ENCODE measurements at places on chromosomes 1 and 21.

GRCh38 chr1:229454056-229454455 lies 20.2 kb upstream of the ACTA1 start:
- DNase-seq = no peak

DNA sequence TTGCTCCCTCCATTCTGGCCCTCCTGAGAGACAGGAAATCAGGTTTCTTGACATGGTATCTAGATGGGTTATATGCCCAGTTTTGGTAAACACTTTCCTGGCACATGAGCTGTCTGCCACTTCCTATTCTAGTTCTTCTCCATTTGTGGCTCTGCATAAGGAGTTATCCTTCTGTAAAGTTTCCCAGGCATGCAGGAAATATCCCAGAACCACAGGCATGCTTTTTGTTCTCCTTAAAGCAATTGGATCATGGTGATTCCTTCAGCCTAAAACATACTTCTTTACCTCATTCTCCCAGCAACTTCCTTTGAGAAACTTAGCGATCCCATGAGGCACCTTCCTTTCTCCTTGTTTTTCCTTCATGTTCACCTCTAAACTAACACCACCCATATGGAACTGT lies 199.8 kb downstream of the CRB1 start:
- DNase-seq = no peak

DNA sequence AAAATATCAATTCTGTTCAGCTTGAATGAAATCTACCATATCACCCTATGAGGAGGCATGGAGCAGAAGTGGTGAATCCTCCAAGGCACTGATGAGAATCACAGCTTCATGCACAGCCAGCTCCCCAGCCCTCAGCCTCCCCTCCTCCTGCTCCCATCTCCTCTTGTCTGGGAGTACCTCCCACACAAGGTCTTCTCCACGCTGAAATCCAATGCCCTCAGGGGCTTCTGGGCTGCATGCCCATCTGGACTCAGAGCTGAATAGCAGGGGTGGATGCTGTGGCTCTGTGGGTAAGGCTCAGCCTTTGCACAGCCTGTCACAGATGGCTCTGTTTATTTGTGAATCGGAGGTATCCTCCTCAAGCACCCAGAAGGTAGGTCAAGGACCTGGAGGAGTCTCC lies 48.6 kb downstream of the KCNC4 start:
- no peak for DNase-seq

DNA sequence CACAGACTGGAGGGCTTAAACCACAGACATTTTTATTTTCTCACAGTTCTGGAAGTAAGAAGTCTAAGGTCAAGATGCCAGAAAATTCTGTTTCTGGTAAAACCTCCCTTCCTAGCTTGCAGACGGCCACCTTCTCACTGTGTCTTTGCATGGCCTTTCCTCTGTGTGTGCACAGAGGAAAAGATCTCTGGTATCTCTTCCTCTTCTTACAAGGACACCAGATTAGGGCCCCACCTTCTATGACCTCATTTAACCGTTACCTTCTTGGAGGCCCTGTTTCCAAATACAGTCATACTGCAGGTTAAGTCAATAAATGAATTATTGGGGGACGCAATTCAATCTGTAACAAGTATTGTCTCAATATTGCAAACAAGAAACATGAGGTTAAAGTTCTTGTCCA lies 63.0 kb upstream of the PRDX6 start:
- DNase-seq = no peak

DNA sequence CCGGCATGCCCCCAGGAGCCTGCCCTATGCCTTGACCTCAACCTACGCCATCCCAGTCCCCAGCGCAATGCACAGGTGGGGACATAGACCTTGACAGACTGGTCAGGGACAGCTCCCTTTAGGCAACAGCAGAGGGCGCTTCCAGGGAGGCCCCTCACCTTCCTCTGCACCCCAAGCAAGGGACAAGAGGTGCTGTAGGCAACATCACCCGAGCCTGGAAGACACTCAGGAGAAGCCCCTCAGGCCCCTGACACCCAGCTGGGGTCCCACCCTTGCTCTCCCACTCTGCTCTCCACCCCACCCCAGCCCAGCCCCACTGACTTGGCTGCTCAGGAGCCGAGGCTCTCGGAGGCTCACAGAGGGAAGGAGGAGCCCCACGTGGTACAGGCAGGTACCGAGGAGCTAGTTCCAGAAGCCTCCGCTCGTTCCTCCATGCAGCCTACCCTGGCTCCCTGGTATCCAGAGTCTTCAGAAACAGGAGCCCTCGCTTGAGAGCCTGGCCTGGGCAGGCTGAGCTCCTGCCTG lies 2.4 kb upstream of the WNT3A start:
- DNase-seq = no peak

DNA sequence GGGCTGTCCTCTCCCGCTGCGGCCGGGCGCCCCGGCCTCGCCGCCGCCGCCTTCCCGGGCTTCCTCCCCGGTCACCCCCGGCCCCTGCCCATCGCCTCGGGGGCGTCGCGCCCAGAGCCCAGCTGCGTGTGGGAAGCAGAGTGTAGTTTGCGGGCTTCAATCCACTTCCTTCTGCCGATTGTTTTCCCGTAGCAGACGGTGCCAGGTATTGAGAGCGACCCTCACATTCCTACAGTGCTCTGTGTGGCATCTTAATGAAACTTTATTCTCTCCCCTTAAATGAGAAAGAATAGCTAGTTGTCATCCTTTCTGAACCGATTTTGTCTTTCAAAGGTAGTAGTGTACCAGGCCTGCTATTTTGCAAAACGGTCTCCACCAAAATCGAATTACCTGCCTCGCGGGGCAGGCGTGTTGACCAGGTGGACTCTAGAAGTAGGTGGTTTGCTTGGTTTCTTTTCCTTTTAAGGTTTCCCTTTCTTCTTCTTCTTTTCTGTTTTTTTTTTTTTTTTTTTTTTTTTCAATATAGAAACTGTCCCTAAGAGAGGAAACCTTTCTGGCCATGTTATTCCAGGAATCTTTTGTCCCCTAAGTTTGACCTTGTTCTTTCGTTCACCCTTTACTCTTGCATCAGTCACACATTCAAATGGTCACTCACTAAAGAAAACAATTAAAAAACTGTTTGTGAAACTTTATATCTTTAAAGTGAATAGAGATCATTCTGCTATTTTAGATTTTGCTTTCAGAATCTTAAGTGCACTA lies 881 bp downstream of the USP25 start:
- DNase-seq = no peak

GRCh38 chr1:109985247-109986053 lies 885 bp downstream of the AHCYL1 start:
- no peak for DNase-seq

DNA sequence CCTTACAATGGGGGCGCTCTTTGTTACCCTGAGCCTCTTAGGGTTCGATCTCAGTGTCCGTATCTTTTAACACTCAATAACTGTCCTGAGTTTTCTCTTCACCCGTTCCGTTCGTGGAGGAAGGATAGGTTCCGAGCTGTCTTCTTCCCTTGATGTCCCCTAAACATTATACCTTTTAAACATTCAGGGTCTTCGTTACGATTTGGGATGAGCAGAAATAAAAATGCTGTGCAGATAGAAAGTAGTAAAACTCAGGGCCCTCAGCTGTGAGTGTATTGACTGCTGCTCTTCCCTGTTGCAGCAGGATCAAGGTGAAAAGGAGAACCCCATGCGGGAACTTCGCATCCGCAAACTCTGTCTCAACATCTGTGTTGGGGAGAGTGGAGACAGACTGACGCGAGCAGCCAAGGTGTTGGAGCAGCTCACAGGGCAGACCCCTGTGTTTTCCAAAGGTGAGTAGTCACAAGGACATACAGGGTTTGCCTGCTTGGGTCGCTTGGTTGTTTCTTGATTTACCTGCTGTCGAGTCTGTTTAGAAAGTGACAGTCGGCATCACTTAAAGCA lies 784 bp downstream of the RPL11 start:
- no peak for DNase-seq

GRCh38 chr1:94560333-94560732 lies 18.8 kb upstream of the F3 start:
- no peak for DNase-seq

- no peak for DNase-seq
Measured at GRCh38 chr1:30657131-30658013, 66.0 kb downstream of the MATN1 start.

DNA sequence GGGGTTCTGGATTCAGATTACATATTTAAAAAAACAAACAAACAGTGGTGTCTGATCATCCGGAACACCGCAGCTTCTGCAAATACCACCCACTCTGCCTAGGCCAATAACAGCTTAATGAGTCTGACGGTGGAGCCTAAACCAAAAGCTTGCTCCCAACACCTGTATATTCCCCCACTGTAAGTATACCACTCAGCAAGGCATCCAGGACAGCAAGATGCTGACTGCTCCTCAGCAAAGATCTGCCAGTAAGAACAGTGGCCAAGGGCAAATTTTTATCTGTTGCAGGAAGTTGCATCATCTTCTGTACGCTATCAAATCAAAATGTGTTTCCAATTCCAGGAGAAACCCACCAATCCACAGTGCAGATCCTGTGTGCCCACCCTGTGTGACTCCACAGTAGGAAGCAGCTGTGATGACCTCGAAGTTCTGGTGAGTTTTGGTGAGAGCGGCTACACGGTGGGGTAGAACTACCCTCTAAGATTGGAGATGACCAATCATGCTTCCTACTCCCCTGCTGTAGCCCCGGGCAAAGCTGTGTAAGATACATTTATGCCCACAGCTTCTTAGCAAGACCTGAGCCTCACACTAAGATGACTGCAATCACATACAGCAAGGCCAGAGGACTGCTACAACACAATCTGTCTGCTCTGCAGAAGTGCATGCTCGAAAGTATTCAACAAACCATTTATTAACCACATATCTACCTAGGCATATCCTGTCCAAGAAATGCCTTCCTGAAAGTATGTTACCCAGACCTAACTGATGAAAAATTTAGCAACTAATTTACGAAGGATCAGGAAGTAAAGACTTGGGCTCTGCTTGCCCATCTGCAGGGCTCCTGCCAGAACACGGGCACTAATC lies 30.5 kb downstream of the SIPA1L2 start:
- DNase-seq = no peak

DNA sequence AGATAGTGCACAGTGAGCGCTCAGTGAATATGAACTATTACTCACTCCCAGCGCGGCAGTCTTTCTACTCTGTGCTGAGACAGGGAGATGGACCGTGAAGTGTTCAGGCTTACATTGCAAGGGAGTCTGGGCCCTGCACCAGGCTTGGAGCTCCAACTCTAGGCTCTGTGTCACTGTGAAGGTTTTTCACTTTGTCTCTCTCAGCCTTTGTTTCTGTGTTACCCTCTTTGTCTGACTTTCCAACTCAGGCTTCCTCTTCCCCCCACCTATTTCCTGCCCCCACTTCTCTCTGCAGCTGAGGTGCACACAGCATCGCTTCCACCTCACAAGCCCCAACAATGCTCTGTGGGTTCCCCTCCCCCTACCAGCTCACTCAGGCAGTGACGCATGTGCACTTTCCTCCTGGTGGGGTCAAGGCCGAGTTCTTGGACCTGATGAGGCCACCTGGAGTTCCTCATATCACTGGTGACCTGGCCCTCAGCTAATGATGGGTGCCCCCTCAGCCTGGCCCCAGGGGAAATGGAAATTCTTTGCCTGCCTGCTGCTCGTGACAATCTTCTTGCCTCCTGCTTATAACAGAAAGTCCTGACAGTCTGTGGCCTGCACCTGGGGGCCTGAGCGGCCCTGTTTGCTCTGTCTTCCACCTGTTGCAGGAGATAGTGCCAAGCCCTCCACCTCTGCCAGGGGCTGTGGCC lies 1.1 kb upstream of the LCK start:
- no peak for DNase-seq

GRCh38 chr1:111497592-111497991 lies 5.8 kb downstream of the ADORA3 start:
- DNase-seq = no peak

GRCh38 chr1:42753070-42753469 lies 13.0 kb upstream of the CLDN19 start:
- DNase-seq = no peak

- DNase-seq = no peak
Measured at GRCh38 chr1:85936057-85936456, 220.5 kb downstream of the COL24A1 start.

GRCh38 chr21:31752352-31752751 lies 20.4 kb upstream of the SCAF4 start:
- no peak for DNase-seq

- DNase-seq = no peak
Measured at GRCh38 chr1:8425150-8425780, 107.4 kb downstream of the SLC45A1 start.

DNA sequence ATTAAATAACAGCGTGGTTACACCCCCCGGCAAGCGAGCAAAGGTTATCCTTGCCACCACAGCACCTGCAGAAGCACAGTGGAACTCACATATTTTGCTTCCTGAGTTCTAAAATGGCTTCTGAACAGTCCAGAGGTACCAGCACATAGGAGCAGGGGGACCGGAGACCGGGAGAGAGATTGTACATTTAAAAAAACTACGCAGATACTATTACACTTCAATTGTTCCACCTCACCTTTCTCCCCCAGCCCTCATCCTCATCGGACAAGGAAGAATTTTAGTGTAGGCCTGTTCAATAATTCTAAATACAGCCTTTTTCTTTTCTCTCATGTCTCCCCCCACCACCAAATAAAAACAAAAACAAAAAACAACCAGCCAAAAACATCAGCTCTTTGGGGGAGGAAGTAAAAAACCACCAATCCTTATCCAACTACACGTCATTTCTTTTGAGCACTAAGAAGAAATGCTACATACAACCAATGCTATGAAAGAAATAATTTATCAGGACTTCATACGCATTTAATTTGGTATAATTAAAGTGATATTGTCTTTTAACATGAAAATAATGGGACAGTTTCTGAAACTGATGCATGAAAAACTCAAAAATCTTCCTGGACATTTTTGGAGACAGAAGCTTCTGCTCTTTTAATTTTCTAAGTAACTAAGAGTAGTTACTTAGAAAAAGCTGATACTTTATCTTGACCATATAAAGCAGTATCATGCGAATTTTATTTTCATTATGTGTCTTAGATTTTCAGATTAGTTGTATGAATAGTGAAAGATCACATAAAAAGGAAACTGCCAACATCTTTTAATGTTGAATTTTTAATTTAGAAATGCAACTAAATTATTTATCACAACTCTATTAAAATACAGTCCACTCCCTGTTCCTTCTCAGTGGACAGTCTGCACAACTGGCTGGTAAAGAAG lies 9.1 kb downstream of the CDKN2C start:
- DNase-seq = no peak

GRCh38 chr1:150530491-150531159 lies 15.1 kb downstream of the FALEC start:
- no peak for DNase-seq

- no peak for DNase-seq
Measured at GRCh38 chr1:147390185-147390542, 147.7 kb downstream of the CHD1L start.

All from NCI-H1930 (cell line).